ENCODE measurements at places on chromosomes 3 and 15. TPM values are rescaled to one million over a fixed set of nuclear protein-coding genes. Genes with fewer than 3 reads are reported as not detected.

The GABRR3 gene
- not detected for polyA plus RNA-seq

The DNAJC19 gene
- 106 TPM for polyA plus RNA-seq

The ARGFX gene
- not detected for polyA plus RNA-seq

The GOLGA8J gene
- not detected for polyA plus RNA-seq

The ITIH4 gene
- 5.0 TPM for polyA plus RNA-seq

The EFCC1 gene
- polyA plus RNA-seq = 1.2 TPM

The SCAMP5 gene
- polyA plus RNA-seq = 4.7 TPM

The C3orf20 gene
- polyA plus RNA-seq = 0.02 TPM

The COL7A1 gene
- 8.7 TPM for polyA plus RNA-seq

The CHST2 gene
- 2.0 TPM for polyA plus RNA-seq

The BFSP2 gene
- polyA plus RNA-seq = not detected

- DNase-seq = no peak
These were observed 10.1 kb downstream of the ITGA11 start for GRCh38 chr15:68421798-68422402.

GRCh38 chr15:32974691-32975090, 219.8 kb downstream of the FMN1 start:
- DNase-seq = no peak

GRCh38 chr3:162096874-162097273, 600.3 kb downstream of the OTOL1 start:
- DNase-seq = no peak

GRCh38 chr15:50277370-50277769, 11.8 kb upstream of the HDC start:
- no peak for DNase-seq

DNA sequence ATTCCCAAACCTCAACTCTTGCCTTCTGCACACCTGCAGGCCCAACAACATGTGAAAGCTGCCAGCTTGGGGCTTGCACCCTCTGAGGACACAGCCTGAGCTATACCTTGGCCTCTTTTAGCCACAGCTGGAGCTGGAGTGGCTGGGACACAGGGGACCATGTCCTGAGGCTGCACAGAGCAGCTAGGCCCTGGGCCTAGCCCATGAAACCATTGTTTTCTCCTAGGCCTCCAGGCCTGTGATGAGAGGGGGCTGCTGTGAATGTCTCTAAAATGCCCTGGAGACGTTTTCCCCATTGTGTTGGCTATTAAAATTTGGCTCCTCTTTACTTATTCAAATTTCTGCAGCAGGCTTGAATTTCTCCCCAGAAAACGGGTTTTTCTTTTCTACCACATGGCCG, 7.2 kb downstream of the ZKSCAN7 start:
- DNase-seq = no peak

DNA sequence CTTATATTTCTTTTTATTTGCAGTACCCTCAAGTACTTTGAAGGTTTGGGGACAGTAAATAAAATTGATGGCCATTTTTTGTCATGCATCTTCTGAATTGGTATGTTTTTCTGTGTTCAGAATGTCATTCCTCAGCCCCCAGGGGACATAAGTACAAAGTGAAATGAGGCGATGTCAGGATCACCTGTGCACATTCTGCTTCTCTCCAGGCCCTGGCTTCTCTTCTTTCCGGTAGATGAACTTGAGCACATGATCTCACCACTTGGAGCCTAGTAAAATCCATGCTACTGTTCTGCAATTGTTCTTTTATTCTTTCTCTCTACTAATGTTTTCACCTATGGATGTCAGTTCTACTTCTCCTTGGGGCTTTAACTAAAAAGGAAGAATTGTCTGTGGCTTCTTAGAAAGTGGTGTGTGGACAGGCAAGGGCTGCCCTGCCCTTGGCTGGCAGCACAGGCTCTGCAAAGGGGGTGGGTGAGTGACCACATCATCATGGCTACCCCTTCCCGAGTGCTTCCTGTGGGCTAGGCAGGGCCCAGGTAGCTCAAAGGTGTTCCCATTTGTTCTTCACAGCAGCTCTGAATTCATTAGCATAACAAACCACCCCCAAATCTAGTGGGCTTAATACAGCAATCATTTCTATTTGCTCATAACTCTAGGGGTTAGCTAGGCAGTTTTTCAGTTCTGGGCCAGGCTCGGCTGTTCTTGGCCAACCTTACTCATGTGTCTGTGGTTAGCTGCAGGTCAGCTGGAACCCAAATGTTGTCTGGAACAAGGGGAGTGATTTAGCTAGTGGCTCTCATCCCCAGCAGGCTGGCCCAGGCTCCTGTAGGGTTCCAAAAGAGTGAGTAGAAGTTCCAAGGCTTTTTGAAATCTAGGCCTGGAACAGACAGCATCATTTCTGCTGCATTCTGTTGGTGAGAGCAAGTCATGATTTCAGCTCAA, 154.0 kb upstream of the CTDSPL start:
- no peak for DNase-seq

- no peak for DNase-seq
These were observed 12.3 kb upstream of the ZBTB38 start for GRCh38 chr3:141356046-141356445.

DNA sequence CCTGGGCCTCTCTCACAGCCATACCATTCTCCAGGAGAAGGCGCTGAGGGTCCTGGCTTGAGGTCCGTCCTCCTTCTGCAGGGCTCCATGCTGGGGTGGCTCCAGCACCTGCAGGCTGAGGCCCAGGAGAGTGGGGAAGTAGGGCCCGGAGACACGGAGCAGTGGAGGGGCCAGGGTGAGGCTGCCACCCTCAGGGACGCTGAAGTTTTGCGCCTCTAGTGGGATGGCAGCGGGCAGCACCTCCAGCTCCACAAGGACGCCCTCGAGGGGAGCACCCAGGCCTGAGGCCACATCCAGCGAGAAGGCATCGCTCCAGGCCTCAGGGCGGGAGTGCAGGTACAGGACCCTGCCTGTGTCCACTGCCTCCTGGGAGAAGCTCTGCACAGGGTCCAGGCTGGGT, 27.5 kb downstream of the CSPG4 start:
- DNase-seq = no peak

- DNase-seq = no peak
These were observed 20.9 kb downstream of the BBX start for GRCh38 chr3:107543666-107544065.

GRCh38 chr3:87413814-87414213, 137.4 kb upstream of the POU1F1 start:
- DNase-seq = no peak

DNA sequence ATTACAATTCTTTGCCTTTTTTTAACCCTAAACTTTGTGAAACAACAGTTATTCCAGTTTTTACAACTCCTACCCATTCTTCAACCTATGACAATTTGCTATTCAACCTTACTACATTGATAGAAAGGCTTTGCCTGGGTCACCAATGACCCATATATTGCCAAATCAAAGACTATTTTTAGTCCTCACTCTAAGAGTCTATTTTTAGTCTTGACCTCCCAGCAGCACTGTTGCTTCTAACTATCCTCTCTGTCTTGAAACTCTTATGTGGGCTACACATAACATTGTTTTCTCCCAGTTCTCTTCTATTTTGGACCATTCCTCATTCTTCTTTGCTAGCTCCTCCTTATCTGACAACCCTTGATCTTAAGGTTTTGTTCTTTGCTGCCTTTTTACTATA, 71.4 kb downstream of the C3orf80 start:
- DNase-seq = no peak

DNA sequence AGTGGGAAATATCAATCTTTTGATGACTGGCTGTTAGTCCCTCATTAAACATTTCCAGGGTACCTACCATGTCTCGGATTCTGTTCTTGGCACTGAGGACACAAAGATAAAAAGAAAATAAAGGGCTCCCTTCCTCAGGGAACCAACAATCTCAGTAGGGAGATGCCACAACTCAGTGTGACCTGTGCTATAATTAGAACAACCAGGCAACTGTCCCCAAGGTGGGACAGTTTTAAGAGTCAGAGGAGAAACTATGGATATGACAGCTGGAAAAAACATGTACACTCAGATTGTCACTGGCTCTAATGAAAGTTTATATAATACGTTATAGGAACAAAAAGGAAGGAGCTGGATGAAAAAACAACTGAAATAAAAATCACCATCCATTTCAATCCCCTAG, 23.3 kb upstream of the CMTM8 start:
- no peak for DNase-seq

GRCh38 chr3:58596834-58597518, 19.8 kb upstream of the FAM107A start:
- DNase-seq = no peak

- DNase-seq = no peak
These were observed 828.0 kb upstream of the DPPA4 start for GRCh38 chr3:110165370-110165743.

DNA sequence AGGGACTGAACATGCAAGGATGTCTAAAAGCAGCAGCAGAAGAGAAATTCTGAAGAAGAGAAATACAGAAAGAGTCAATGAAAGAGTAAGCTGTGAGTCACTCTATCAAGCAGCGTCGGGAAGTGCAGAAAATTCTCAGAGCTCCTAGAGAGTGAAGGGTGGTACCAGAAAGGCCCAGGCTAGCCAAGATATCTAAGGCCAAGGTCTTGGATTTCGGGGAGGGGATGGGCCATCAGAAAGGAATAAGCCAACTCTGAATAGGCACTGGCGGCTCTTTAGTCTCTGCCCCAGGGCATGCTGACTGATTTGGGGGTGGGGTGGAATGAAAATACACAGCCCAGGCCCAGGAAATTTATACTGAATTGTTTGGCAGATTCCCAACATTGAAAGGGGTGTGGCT, 70.8 kb downstream of the GPR156 start:
- no peak for DNase-seq

All from right cardiac atrium (tissue), 5 donors.